Activated CD4-positive, CD25-positive, alpha-beta regulatory T cell treated with anti-CD3 and anti-CD28 coated beads, Interleukin-2, amount 50 U/mL, for 16 hours (primary cell): ENCODE measurements at places on chromosomes 12 and 14.
A peak's percentile ranks its signal among the peaks of the same experiment; 100 is the strongest.

DNA sequence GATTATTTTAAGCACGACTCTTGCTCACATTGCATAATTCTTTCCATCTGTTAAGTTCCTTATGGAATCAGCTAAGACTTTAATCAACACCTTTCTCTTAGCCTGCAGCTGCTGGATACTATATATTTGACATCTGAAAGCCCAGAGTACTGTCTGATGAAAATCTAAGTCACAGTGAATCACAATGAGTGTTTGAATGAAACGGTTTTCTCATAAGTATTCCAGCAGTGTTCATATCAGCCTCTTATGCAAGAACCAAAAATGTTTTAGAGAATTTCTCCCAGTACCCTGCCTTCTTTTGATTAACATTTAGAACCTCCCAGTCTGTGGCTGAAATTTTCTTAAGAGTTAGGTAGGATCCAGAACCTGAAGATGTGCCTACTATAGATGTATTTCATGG, 55.6 kb downstream of the FRMD6 start:
- no peak for DNase-seq

- DNase-seq, result no peak
Observed at GRCh38 chr14:54686219-54686870, 119.4 kb downstream of the SAMD4A start.

DNA sequence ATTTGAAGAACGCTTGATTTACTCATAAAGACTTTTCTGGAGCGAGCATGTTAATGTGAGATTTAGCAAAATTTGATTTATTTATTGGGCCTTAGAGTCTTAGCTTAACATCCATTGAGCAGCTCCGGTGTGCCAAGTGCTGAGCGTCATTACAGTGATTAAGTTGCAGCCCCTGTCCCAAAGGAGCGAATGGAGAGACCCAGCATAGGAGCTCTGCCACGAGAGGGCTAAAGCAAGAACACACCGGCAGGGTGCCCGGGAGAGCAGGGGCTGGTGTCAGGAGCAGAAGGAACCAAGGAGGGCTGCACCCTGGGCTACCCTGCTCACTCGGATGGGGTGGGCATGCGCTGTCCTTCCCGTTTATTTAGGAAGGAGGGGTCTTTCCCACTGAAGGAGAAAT, 50.6 kb downstream of the PPP2R5C start:
- no peak for DNase-seq

GRCh38 chr12:67431411-67432020, 162.4 kb downstream of the CAND1 start:
- DNase-seq, result no peak

DNA sequence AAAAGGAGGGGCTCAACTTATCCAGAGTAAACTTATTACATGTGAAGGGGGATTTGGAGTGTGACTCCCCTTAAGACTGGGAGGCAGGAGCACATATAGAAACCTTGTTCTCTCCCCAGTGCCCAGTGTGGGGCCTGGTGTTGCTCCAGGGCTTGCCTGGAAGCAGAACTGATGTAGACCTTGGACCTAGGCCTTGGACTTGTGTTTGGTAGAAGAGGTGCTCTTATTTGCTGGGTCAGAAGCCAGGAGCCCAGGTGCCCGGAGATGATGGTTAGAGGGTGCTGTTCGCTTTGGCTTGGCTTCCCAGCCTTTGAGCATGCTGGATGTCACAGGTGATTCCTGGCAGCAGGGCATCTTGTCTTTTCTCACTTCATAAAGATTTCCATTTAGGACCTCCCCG, 110.4 kb downstream of the SMOC1 start:
- no peak for DNase-seq

DNA sequence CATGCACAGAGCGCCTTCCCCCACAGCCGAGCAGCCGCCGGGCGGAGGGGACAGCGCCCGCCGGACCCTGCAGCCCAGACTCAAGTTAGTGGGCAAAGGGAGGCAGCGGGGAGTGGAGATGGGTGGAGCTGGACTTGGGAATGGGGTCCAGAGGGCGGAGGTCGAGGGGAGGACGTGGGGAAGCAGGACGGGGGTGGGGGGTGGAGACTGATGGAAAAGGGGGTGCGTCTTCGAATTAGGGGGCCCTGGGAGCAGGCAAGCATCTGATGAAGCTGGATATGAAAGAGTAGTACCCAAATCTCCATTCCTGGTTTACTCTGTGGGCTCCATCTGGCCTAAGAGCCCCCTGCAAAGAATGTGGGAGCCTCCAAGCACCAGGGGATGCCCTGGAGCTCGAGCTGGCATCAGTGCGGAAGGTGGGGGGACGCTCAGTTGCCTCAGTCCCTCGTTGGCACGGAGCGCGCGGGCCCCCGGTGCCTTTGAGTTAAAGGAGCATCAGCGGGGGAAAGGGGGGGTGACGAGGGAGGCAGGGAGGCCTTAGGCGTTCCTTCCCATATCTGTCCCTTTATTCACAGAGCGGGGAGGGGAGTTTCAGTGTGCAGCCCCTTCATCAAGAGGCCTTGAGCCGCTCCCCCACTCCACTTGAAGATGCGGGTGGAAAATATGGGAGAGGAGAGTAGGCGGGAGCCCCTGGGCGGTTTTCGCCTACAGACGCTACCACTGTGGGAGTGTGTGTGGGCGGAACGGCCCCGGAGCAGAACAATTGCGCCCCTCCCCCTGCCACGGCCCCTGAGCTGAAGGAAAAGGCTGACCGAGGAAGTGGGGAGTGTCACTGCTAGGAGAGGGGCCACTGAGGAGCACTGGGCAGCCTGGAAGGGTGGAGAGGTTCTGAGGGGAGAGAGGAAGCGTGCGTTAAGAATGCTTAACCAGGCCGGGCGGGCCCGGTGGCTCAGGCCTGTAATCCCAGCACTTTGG, 644 bp downstream of the NAB2 start:
- no peak for DNase-seq

- no peak for DNase-seq
Observed at GRCh38 chr14:101470266-101470665, 91.0 kb upstream of the DIO3 start.

- peak; percentile 46 for DNase-seq
Observed at GRCh38 chr14:96362071-96362964, 823 bp downstream of the ATG2B start.

- DNase-seq, result peak; percentile 30
Observed at GRCh38 chr14:99946652-99947489, 118.4 kb upstream of the EVL start.

DNA sequence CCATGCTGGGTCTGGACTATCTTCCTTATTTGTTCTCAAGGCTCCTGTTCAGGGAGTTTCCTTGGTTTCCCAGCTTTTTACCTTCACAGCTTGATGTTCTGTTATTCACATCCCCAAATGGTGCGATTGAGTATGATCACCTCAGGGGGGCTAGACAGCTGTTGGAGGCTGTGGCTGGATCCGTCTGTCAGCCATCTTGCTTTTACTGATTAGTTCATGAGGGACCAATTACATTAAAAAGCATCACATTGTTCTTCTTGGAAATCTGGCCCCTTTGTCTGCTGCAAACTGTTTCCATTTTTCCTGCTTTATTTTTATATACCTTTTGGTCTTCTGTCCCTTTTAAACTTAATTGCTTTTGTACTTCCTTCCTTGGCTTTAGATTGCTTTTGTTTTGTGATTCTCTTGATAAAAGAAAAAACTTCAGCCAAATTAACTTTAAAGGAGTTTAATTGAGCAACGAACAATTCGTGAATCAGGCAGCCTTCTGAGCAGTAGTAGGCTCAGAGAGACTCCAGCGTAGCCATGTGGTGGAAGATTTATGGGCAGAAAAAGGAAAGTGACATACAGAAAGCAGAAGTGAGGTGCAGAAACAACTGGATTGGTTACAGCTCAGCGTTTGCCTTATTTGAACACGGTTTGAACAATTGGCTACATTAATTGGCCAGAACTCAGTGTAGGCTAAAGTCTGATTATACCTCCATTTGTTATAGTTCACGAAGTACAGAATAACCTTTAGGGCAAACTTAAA, 208.7 kb downstream of the AEBP2 start:
- DNase-seq, result no peak
